ENCODE measurements at places on chromosomes 11 and 22.

- DNase-seq, result no peak
Observed at GRCh38 chr22:49825436-49825835, 2.2 kb downstream of the BRD1 start.

DNA sequence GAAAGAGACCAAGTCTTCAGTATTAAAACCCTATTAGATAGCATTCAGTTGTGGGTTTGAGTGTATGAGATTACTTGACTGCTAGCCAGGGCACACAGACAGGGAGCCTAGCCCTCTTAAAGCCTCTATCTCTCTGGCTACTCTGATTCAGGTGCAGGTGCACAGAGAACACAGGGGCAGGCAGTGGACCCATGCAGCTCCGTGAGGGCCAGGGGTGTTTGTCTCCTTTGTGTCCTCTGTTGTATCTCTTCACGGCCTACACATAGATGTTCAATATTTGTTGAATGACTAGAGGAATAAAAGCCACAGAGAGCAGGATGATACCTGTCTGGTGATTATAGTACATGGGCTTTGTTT, 21.5 kb upstream of the AIFM3 start:
- DNase-seq, result no peak

DNA sequence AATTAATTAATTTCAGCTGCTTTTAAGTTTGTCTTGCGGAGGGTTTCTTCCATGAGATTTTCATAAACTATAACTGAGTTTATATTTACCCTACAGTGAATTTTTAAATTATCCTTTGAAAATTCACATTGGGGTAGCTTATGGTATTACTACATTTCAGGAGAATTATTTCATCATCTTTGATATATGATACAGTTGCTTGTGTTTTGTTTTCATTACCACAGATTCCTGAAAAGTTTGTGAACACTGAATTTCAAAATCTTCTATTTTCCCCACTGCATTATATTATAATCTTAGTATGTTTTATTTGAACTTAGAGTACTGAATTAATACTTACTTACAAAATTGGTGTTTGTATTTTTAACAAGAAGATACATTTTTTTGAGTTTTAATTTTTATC, 24.4 kb downstream of the METTL15 start:
- DNase-seq, result no peak

- DNase-seq, result no peak
Observed at GRCh38 chr11:115188188-115188897, 315.9 kb downstream of the CADM1 start.

- no peak for DNase-seq
Observed at GRCh38 chr22:41914611-41915034, 251 bp downstream of the SHISA8 start.

DNA sequence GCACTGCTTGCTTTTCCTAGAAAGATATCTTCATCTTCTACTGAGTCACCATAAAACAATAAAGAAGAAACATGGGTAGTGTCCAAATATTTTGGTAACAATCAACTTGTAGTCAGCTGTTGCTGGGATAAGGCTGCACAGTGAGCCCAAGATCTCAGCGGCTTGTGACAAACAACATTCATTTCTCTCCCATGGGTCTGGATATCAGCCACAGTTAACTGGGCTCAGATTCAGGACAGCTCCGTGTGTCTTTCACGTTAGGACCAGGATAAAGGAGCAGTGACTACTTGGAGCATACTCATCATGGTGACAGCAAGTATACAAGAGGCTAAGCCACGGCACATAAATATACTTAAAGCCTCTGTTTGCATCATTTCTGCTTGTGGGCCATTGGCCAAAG, 27.9 kb upstream of the GRK3 start:
- no peak for DNase-seq

DNA sequence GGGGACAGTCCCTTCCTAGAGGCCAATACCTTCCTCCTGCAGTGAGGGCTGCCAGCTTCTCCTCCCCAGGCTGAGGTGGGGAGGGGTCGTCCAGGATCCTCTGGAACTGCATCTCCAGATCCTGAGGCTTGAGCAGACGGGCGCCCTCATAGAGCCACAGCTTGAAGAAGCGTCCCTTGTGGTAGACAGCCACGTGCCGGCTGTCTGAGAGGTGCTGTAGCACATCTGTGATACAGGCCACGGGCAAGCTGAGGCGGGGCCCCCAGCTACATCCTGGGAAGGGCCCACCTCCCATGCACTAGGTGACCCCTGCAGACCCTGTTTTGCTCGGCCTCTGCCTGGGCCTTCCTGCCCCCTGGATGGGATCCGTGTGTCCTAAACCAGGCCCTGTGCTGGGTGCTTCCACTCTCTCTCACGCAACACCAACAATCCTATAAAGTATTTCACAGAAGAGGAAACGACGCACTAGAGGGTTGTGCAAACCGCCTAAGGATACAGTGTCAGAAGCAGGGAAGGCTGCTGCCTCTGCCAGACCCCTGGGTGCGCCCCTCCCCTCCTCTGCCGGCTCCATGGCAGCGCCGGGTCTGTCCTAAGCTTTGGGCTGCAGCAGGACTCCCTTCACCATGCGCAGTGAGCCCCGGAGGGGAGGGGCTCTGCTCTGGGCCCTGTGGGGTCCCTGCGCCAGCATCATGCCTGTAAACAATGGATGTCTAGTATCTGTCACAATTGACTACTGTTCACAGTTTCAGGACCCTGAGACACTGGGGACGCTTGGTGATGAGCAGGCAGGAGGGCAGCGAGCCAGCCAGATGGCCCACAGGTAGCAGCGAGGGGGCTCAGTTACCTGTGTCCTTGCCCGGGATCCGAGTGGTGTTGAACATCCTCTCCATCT, 4.5 kb downstream of the CPT1B start:
- DNase-seq, result no peak

DNA sequence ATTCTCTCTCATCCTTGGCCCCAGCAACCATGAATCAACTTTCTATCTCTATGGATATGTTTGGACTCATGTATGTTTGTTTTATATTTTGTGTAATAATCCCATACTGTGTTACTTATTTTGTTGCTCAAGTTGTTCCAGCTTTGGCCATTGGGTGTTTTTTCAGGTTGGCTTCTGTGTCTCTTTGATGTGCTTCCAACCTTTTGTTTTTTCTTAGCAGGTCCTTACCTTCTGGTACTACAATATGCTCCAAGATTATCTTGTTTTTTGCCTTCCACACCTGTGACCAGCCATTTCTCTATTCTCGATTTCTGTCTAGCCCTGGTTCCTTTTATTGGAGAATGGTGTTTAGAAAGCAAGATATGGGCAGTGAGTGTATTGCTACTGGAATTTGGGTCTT, 14.2 kb downstream of the GVQW3 start:
- DNase-seq, result no peak

- DNase-seq, result no peak
Observed at GRCh38 chr11:28767574-28767973, 659.4 kb downstream of the METTL15 start.

DNA sequence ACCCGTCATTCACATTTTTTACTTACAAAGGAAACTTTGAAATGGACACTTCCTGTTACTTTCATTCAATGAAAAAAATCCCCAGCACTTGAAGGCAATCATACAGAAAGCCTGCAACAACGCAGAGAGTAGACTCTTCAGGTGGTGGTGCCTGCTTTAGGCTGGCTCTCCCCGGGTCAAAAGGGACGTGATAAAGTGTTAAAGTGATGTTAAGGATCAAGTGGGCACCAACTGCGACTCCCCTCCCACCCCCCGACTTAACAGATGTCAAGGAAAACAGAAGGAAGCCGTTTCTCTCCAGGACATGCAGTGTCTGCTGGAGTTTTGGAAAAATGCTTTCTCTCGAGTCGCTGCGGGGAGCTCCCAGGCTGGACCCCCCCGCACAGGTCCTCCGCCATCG, 414 bp upstream of the PNPLA3 start:
- peak; percentile 4 for DNase-seq

- no peak for DNase-seq
Observed at GRCh38 chr11:96869207-96869606, 479.4 kb downstream of the JRKL start.

- DNase-seq, result no peak
Observed at GRCh38 chr11:17985517-17985916, 27.3 kb downstream of the SERGEF start.

GRCh38 chr11:72627594-72628281, 46.5 kb downstream of the PDE2A start:
- no peak for DNase-seq

DNA sequence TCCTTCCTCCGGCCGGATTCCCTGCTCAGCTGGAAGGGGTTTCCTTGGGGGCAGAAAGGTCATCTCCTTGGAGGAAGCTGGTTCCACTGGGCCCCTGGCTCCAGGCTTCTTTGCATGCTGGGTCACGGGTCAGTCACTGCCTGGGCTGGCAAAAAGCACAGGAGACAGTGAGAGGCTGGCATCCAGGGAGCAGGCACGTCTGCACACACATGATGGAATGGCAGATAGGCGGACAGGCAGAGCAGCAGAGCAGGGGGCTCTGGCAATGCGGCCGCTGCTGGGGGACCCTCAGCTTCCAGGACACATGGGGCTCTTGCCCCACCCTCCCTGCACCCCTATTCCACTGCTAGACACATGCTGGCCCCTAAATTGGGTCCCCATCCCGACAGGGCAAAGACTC, 40.4 kb downstream of the C11orf58 start:
- DNase-seq, result no peak

DNA sequence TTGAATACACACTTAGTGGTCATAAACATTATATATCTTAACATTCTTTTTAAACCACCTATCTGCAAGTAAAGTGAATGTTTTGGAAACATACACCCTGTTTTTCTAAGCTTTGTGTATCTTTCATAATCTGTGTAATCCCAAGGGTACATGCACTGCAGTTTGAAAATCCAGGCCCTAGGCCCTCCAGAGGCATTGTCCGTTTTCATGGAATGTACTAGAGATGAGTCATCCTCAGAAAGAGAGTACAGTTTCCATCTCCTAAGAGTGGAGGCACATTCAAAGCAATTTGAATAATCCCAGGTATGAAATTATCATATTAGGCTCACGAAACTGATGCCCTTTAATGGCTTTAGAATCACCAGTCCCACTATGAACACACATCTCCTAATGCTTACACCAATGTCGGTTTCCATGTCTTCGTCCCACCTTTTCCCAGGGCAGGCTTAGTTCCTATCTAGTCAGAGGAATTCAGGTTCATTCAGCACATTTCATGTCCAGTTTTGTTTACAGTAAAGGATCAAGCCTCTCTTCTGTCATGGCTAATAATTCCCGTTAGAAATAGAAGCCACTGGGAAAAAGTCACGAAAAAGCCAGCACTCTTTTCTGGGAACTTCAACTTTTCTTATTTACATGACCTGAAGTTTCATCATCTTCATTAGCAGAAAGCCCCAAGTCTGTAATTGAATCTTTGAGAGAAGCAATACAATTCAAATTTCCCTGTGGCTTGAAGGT, 39.5 kb upstream of the CD44 start:
- no peak for DNase-seq

GRCh38 chr11:10623797-10624761, 55.6 kb upstream of the LYVE1 start:
- no peak for DNase-seq

DNA sequence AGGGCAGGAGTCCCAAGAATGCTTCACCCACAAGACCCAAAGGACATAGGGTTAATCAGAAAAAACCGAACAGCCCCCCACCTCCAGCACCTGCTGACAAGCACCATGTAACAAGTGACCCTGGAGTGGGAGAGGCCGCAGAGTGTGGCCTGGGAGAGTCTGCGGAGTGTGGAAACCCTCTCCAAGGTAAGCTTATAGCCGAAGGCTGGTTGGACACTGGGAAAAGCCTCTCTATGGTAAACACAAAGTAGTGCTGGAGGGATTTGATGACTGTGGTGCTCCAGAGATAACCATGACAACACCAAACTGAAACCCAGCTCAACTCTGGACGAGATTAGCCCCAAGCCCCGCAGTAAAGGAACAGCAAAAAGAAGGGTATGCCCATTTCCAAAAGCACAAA, 19.2 kb downstream of the ASCL2 start:
- no peak for DNase-seq

- peak; percentile 73 for DNase-seq
Observed at GRCh38 chr22:39148727-39149535, 3.5 kb downstream of the CBX7 start.

GRCh38 chr11:134362192-134362901, 30.6 kb downstream of the GLB1L2 start:
- no peak for DNase-seq

- DNase-seq, result no peak
Observed at GRCh38 chr11:107731941-107732688, 20.3 kb upstream of the SLN start.

- DNase-seq, result no peak
Observed at GRCh38 chr11:73158356-73159051, 16.4 kb upstream of the FCHSD2 start.

DNA sequence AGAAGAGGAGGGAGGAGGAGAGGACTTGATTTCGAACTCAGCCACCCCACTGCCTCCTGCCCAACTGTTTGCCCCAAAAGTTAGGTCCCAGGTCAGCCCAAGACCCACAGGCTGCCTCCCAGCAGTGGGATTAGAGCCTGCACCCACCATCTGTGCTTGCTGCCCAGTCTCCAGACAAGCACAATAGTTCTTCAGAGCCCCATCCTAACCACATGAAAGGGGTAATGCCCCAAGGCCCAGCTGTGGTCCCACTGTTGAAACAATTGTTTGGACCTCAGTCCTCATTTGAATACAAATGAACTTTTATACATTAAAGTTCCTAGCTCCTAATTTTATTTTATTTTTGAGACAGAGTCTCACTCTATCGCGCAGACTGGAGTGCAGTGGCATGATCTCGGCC, 5.4 kb upstream of the VPS51 start:
- no peak for DNase-seq

DNA sequence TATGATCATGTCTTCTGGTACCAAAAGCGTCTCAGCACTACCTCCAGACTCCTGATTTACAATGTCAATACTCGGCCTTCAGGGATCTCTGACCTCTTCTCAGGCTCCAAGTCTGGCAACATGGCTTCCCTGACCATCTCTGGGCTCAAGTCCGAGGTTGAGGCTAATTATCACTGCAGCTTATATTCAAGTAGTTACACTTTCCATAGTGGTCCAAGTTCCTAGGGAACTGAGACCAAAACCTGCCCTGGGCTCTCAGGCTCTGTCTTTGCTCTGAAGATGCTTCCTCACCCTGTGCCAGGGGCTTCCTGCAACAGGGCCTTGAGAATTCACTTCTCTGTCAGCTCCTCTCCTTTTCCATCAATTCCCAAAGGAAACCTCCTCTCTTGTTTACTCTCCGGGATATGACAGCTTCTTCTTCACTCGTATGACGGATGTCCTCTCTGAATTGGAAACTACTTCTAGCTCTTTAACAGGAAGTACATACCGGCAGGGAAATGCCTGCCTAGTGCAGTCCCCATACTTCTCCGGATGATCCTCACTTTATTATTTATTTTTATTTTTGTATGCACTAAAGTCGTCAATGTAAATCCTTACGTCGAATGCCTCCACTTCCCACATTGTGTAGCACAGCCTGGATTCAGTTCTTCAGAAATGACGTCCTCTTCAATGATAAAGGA, 29.6 kb upstream of the PRAME start:
- DNase-seq, result no peak

DNA sequence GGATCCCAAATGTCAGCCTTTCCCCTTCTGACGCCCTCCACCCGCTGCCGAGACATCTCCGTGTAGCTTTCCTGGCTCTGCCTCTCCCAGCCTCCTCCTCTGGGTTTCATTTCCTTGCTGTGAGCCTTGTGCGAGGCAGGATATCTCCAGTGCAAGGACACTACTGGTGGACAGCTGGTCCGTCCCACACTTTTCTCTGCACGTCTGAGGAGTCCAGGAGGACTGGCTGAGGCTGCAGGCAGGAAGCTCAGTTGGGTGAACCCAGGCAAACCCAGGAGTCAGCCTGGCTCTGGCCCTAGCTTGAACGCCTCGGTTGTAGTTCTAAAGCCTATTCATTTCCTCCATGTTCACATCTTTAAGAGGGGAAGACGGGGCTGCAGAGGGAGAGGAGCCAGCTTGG, 145.5 kb downstream of the ST3GAL4 start:
- DNase-seq, result no peak
